CD4-positive, alpha-beta T cell treated with Interleukin-21 for 1 hour (primary cell): ENCODE measurements at places on chromosomes 5 and 9.

GRCh38 chr5:134451936-134452505, 40.3 kb upstream of the CDKN2AIPNL start:
- DNase-seq = no peak

GRCh38 chr9:133621725-133622267, 12.6 kb upstream of the FAM163B start:
- DNase-seq = no peak

- DNase-seq = no peak
These were observed 83.4 kb downstream of the MEGF10 start for GRCh38 chr5:127373858-127374491.

DNA sequence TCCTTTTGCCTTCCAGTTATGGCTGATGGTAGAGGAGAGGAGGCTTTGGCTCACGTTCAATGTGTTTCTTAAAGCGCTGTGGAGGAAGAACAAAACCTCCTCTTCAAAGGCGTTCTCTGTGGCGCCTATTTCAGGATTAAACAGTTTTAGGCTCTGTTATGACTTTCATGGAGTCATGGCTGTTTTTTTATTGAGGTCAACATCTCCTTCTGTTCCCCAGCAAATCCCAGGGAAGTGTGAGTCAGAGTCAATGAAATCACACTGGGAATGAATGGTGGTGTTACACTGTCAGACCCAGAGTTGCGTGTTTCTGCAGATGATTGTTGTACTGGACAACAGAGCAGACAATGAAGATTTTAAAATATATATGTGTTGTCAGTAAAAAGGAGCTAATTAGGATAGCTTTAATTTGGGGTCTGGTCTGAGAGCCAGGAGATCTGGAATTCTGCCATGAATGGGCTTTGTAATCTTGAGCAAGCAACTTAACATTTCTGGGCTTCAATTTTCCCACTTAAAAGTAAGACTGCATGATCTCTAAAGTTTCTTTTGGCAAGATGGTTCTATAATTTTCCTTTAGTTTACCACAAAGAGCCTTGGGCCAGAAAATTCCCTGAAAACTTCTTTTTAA, 240.7 kb downstream of the CSNK1G3 start:
- DNase-seq = no peak

GRCh38 chr9:122180633-122181032, 20.9 kb downstream of the MORN5 start:
- no peak for DNase-seq

GRCh38 chr5:76801159-76801802, 17.5 kb upstream of the F2RL1 start:
- DNase-seq = no peak

- no peak for DNase-seq
These were observed 3.3 kb upstream of the BRD3 start for GRCh38 chr9:134071149-134071548.

DNA sequence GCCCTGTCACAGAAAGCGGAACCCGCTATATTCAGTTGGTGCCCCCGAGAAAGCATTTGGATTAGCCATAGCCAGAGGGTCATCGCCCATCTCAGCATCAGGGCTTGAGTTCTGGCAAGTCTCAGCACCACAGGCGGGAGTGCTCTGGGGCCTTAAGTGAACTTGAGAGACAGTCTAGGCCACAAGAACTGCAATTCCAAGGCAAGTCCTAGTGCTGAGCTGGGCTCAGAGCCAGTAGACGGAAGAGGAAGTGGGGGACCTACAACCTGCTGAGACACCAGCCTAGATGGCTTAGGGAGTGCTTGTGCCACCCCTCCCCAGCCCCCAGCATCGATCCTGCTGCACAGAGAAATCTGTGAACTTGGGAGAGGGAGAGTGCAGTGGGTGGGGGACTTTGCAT, 594.9 kb downstream of the CCDC171 start:
- DNase-seq = no peak

DNA sequence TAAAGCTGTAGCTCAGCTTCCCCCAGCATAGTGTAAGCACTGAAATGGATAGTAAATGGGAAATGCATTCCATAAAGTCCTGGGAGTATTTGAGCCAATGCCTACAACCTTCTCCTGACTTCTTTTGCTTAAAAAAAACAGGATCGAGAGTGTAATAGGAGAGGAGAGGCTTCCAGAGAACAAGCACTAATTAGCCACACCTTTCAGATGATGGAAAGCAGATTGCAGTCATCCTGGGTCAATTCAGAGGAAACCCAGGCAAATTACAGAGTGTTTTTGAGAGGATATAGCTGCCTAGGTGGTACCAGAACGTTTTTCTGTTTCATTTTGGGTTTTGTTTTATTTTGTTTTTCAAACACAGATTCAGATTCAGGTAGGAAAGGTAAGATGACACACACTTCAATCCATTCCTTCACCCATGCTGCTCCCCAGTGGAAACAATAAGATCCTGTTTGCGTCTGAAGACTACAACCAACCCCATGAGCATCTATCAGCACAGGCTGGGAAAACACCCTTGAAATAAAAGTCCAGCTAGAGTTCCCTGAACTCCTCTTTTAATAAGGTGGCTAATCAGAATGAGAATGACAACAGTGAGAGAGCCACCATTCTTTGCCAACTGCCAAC, 95.6 kb downstream of the RFK start:
- no peak for DNase-seq

GRCh38 chr5:166022065-166022464, 2269.4 kb upstream of the WWC1 start:
- DNase-seq = no peak

GRCh38 chr5:74127381-74128320, 501.7 kb downstream of the ARHGEF28 start:
- DNase-seq = no peak

GRCh38 chr9:84224246-84224645, 116.3 kb downstream of the SLC28A3 start:
- no peak for DNase-seq

- DNase-seq = no peak
These were observed 25.9 kb downstream of the GFI1B start for GRCh38 chr9:133004091-133004998.

DNA sequence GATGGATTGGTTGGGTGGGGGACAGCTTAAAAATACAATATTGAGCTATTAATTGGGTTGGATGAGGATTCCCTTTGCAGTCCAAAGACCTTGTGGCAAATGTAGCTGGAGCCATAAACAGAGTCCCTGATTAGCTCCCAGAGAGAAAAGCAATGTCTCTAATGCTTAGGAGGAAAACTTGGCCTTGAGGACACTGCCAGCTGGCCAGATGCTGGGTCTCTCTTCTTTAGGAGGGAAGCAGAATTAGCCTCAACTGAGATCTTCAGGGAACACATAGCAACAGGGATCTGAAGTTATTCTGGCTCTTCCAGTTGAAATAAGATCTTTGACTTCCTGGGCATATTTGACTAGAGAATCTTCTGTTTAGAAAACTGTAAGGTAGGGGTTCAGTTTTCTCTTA, 121.7 kb upstream of the WWC1 start:
- DNase-seq = no peak
